ENCODE measurements at places on chromosomes 3 and 15.

- no peak for DNase-seq
These were observed 5.8 kb downstream of the EFCC1 start for GRCh38 chr3:129006864-129007263.

- no peak for DNase-seq
These were observed 1.2 kb downstream of the EIF1B start for GRCh38 chr3:40310705-40311104.

- DNase-seq: no peak
These were observed 928.0 kb upstream of the ALCAM start for GRCh38 chr3:104438706-104439105.

DNA sequence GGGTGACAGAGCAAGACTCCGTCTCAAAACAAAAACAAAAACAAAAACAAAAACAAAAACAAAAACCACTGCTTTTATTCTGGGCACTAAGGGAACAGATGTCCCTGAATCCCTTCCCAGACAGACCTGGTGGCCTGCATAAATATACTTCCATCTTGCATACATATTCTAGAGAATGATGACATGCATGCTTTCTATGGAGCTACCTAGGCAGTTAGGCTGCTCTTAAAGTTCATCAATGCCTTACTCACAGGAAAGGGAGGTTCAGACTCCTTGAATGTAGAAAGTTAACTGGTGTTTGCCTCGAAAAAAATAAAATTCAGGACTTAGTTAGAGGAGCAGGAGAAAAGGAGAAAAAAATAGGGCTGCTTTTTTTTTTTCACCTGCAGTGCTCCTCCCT is 72.6 kb downstream of the C3orf38 start:
- DNase-seq: no peak

GRCh38 chr15:51322621-51323296 is 15.6 kb downstream of the CYP19A1 start:
- DNase-seq: peak; percentile 42

DNA sequence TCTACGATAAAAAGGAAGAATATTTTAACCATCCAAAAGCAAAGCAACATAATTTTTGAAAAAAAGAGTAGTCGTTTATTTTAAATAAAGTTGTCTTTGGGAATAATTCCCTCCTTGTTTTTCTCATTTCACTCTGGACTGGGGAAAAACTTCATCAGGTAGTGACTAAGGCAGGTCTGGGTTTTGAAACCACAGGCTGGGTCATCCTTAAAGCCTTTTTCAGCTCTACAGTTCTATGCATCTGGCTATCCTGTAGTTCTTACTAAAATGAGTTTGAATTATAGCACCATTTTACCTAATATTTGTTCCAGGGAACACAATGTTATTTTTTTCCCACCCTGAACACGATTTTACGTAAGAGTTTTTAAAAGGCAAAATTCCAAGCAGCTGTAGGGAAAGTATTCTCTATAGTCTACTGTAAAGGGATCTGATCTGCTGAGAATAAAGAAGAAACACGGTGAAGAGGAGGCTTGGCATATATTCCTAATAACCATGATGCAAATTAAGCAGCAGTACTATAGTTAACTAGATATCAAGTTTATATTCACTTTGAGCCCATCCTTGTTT is 107.7 kb downstream of the OSBPL10 start:
- no peak for DNase-seq

Measured in left hindlimb (tissue), 1 donor.